ENCODE measurements at places on chromosomes 13 and 19. TPM values are rescaled to one million over a fixed set of nuclear protein-coding genes. Genes with fewer than 3 reads are reported as not detected.

Gene RNF225
- not detected for total RNA-seq

Gene LPAR2
- total RNA-seq = 0.87 TPM

Gene NCR1
- not detected for total RNA-seq

Gene GPALPP1
- total RNA-seq = 34.9 TPM

Gene PRKCG
- total RNA-seq = not detected

Gene OR7C1
- total RNA-seq = not detected

Gene LYPD5
- not detected for total RNA-seq

Gene LRRC63
- total RNA-seq = 0.22 TPM

Gene SLC17A7
- not detected for total RNA-seq

Gene ZNF793
- 1.4 TPM for total RNA-seq

Gene TEX101
- not detected for total RNA-seq

Gene NKG7
- not detected for total RNA-seq

Gene ZNF284
- 2.9 TPM for total RNA-seq

Gene PPP1R13L
- 3.3 TPM for total RNA-seq

Gene FGF21
- total RNA-seq = not detected

Gene PGLYRP1
- total RNA-seq = not detected

Gene C13orf42
- not detected for total RNA-seq

Gene CEACAM20
- not detected for total RNA-seq

Gene PSG3
- total RNA-seq = not detected

Gene RFPL4AL1
- total RNA-seq = not detected

Gene MARK4
- total RNA-seq = 8.1 TPM

Gene RFPL4A
- not detected for total RNA-seq

Gene KLK14
- not detected for total RNA-seq

Gene ZNF563
- 3.0 TPM for total RNA-seq

Gene UBAC2
- 32.5 TPM for total RNA-seq

Gene SNAPC2
- 35.0 TPM for total RNA-seq

Gene KLF1
- total RNA-seq = not detected

Gene S1PR5
- 0.12 TPM for total RNA-seq

Gene CEACAM8
- not detected for total RNA-seq

Gene BBC3
- total RNA-seq = 27.0 TPM

Gene PTGIR
- total RNA-seq = 3.7 TPM

Gene C19orf38
- not detected for total RNA-seq

Gene ZNF729
- under 0.01 TPM for total RNA-seq

Measured in uterine smooth muscle cell (primary cell).